ENCODE measurements at places on chromosomes 2 and 18.

- DNase-seq = no peak
These were observed 52.6 kb upstream of the GALR1 start for GRCh38 chr18:77197073-77197472.

GRCh38 chr18:6414118-6414722 is 491 bp downstream of the L3MBTL4 start:
- DNase-seq = no peak

- DNase-seq = no peak
These were observed 5.4 kb upstream of the ITGB6 start for GRCh38 chr2:160205505-160205904.

GRCh38 chr2:106115250-106115649 is 78.9 kb downstream of the UXS1 start:
- no peak for DNase-seq

- no peak for DNase-seq
These were observed 149.2 kb downstream of the ABCA12 start for GRCh38 chr2:214989187-214989586.

GRCh38 chr18:48955830-48956261 is 5.1 kb upstream of the SMAD7 start:
- no peak for DNase-seq

DNA sequence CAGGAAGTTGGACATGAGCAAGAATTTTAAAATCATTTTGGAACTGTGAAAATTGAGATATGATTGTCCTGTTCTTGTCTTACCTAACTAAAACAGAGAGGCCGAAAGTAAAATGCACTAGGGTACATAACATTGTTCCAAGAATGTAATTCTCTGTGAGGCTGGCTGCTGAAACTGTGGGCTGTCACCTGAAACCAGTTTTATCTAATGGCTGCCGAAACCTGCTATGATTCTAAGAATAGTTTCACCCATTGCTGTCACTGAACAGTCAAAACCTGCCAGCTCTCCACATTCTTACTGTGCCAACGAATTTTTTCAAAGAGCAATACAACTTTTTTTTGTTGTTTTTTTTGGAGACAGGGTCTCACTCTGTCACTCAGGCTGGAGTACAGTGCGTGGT is 119.3 kb upstream of the ZSWIM2 start:
- DNase-seq = no peak

DNA sequence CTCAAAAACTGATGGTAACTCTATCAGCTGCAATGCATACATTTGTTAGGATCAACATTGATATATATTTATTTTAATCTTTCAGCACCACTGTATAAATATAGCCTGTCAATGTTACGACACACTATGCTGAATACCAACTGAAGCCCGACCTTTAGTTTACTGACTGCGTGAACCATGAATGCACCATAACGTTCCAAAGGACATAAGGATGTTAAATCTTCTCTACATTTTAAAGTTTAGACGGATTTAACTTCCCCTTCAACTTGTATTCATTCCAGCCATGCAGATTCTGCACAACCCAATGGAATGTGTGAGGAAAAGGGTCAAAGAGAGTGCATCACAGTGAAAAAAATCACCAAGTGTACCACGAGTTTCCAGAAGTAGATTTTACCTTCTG is 489.5 kb downstream of the IRS1 start:
- DNase-seq = no peak

DNA sequence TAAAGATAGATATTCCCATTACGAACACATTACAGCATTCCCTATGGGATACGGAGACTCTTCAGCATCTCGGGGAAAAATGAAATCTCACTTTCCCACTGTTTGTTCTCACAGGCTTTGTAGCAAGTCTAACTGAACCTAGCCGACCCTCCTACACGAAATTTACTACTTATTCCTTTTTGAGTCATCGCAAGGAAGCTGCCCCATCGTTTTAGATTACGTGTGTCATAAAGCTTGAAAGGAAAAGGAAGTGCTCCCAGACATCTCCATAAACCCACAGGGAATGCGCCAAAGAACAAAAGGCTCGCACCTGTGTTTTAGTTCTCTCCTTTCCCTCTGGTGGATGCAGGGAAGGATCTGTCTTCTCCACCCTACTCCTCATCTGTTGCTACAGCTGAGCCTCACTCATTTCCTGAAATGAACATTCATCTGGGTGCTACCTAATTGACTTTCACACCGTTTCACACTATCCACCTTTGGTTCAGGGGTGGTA is 76.2 kb upstream of the STK39 start:
- DNase-seq = no peak

DNA sequence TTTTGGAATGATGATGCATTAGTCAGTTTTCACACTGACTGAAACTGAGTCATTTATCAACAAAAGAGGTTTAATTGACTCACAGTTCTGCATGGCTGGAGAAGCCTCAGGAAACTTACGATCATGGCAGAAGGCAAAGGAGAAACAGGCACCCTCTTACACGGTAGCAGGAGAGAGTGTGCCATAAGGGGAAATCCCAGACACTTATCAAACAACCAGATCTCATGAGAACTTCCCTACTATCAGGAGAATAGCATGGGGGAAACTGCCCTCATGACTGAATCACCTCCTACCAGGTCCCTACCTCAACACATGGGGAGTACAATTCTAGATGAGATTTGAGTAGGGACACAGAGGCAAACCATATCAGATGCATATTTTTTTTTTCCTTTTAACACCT is 504.5 kb upstream of the VRK2 start:
- DNase-seq = no peak

DNA sequence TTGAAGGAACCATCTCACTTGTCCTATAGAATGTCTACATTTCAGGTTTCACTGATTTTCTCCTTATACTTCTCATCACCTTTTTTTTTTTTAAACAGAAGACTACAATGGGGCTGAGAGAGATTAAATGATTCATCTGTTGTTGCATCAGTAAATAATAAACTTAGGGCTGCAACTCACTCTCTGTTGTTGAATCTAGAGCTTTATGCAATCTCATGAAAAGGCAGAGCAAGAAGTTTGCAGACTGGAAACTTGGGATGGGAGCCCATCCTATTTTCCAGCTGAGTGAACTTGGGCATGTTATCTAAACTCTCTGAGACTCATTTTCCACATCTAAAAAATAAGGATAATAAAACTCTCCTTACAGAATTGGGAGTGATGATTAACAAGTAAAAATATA is 58.4 kb downstream of the PDE1A start:
- DNase-seq = no peak

DNA sequence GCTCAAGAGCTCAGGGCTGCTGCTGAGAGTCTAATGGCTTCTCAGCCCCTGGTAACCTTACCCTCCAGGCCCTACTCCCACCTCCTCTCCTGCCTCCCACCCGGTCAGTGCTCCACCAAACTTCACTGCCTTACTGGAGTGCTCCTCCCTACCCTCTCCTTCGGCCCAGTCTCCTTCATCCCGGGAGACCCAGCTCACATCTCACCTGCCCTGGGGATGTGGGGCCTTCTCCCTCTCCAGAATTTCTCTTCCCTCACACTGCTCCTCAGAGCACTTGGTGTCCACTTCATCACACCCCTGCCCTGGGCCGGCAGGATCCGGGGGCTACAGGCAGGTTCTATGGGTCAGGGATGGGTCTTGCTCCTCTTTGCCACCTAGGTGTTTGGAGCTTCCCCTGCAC is 21.6 kb downstream of the PTPN18 start:
- no peak for DNase-seq

DNA sequence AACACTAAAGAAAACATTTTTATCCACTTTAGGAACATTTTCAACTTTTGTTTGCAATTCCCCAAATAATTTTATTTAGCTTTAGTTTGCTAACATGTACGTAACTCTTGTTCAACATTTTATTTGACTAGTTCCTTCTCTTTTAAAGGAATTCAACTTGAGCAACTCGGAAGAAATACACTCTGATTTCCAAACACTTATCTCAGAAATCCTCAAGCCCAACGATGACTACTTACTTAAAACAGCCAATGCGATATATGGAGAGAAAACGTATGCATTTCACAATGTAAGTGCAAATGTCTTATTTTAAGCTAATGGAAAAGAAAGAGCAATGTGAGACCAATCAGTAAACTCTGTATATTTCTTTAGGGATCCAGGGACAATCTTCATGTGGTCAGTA is 10.1 kb downstream of the SERPINB10 start:
- DNase-seq = no peak

DNA sequence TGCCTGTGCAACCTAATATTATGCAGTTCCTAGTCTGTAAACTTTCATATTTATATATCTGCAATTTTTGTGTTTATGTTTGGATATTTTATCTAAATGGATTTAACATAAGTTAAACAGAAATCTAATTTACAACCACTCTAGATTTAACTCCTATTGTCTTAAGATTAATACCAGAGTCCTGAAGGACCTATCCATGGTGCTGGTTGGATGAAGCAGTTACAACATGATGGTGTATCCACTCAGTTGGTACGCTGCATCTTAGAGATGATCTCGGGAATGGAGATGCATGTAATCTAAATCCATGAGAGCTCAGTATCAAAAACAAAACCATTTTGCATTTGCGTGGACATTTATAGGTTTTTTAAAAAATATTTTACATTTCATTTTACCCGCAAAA is 745.9 kb upstream of the SLC8A1 start:
- DNase-seq = no peak

DNA sequence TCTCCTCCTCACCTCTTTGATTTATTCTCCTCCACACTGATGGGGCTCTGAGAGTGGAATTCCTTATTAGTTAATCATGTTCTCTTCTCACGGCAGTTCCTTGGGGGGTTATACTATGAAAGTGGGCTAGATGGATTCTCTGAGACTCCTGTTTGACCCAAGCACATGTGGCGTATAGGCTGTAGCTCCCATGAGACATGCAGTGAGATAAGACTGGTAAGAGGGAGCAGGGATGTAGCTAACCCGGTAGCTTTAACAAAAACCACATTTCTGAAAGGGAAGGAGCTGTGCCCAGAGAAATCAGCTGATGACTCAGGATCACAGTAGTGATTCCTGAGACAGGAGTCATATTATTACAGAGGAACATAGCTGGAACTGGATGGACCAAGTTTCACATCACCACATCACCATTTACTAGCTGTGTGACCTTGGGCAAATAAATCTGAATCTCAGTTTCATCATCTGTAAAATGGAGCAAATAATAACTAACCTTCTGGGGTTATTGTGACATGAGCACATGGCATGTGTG is 82.9 kb downstream of the CRIM1 start:
- no peak for DNase-seq

DNA sequence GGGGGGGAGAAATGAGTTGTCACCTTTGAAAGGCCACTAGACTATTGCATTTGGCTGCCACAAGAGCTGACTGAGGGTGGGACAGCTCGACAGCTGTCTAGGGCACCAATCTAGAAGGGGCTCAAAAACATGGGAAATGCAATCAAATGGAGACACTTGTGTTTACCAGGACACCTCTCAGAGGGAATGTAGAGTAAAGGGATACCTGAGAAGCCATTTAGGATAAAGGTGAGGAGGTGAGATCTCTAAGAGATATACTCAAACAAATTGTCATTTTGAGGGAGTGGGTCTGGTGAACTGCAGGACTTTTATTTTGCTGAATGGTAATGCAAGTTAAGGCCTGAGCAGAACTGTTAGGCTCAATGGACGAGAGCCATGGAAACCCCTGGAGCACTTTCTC is 159.8 kb downstream of the DDX1 start:
- no peak for DNase-seq

GRCh38 chr2:68696554-68696953 is 38.1 kb upstream of the ARHGAP25 start:
- no peak for DNase-seq

- no peak for DNase-seq
These were observed 87.5 kb downstream of the POLR1A start for GRCh38 chr2:86017901-86018896.

- no peak for DNase-seq
These were observed 18.5 kb upstream of the FAM171B start for GRCh38 chr2:186675380-186675779.

- DNase-seq = no peak
These were observed 182.7 kb downstream of the UXS1 start for GRCh38 chr2:106011380-106011779.

DNA sequence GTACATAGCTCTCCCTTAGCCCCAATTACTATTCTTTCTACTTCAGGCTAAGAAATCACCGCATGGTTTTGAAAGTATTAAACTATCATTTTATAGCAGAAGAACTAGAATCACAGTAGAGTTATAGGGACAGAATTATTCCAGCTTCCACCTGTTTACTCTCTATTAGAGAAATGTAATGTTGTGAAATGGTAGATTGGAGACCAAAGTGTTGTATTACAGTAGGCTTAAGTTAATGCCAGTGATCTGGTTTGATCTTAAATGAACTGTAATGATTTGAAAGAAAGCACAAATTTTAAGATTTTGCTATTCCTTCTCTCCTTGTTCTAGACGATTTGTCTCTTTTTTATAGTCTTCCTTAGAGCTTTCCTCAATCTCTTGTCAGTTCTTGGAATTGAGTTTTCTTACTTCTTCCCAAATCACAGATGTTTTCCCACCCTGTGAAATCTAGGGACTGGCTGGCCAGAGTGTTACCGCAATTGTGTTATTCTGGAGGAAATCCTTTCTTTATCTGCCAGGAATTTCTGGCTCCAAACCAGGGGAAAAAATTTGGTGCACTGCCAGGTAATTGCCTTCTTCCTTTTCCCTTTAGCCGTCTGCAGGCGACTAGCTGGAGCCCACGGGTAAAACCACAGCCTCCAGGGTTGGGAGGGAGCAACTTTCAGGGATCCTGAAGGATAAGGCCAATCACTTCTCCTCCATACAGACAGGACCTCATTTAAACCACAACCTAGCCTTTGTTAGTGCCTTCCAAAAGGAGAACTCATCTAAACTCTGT is 51.7 kb downstream of the NOP58 start:
- DNase-seq = no peak

DNA sequence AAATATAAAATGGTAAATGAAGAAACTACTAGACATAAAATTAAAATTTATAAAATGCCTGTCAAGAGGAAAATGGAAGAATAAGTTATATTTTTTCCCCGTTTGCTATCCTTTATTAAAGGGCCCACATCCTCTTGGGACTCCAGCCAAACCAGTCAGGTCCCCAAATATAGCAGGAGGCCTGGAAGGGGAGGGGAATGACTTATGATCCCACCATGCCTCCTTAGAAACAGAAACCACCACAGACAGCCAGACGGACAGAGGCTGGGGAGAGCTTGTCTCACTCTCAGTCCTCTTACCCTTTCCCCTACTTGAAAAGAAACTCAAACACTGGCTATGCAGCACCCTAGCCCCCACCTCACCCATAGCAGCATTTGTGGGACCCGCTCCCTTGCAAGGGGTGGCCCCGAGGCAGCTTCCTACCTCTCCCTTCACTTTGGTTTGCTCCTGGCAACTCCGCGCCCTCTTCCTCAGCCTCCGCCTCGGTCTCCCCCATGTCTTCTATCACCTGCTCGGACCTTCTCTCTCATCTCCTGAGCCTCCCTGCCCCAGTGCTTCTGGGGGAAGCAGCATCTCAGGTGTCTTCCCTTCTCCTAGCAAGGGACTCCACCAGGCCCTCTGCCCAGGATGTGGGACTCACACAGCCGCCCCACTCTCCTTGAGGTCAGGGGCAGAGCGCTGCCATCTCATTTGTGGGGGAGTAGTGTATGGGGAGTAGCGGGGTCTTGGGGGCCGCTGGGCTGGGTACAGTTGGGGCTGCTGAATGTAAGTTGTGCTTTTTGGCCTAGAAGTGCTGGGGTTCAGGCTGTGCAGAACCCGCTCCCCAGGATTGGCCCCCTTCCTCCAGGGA is 37.4 kb upstream of the ANKRD62 start:
- DNase-seq = no peak

- DNase-seq = no peak
These were observed 517.0 kb downstream of the SLC4A3 start for GRCh38 chr2:220144411-220144810.
